ENCODE measurements at places on chromosomes 6 and 20.

DNA sequence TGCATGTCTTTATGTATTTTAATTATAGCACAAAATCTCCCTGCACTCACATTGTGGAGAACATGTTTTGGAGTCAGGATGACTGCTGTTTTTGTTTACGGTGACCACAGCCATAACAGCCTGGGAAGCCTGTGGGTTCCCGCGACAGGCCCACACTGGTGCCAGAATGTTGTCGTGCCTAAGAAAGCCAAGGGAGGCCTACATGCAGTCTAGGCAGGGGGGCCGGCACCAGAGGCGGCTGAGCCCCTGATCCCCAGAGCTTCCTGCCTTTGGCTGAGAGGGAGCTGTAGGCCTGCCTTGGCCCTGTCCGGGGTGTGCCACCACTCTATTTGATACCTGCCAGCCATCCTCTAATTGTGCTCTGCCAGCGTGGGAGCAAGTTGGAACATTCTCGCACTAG lies 46.7 kb downstream of the TBC1D7 start:
- DNase-seq = no peak

- DNase-seq = no peak
Measured at GRCh38 chr20:53664121-53664520, 70.5 kb upstream of the ZNF217 start.

GRCh38 chr6:37628611-37629320 lies 68.9 kb downstream of the MDGA1 start:
- no peak for DNase-seq

- DNase-seq = no peak
Measured at GRCh38 chr20:41185013-41185757, 47.8 kb downstream of the PLCG1 start.

DNA sequence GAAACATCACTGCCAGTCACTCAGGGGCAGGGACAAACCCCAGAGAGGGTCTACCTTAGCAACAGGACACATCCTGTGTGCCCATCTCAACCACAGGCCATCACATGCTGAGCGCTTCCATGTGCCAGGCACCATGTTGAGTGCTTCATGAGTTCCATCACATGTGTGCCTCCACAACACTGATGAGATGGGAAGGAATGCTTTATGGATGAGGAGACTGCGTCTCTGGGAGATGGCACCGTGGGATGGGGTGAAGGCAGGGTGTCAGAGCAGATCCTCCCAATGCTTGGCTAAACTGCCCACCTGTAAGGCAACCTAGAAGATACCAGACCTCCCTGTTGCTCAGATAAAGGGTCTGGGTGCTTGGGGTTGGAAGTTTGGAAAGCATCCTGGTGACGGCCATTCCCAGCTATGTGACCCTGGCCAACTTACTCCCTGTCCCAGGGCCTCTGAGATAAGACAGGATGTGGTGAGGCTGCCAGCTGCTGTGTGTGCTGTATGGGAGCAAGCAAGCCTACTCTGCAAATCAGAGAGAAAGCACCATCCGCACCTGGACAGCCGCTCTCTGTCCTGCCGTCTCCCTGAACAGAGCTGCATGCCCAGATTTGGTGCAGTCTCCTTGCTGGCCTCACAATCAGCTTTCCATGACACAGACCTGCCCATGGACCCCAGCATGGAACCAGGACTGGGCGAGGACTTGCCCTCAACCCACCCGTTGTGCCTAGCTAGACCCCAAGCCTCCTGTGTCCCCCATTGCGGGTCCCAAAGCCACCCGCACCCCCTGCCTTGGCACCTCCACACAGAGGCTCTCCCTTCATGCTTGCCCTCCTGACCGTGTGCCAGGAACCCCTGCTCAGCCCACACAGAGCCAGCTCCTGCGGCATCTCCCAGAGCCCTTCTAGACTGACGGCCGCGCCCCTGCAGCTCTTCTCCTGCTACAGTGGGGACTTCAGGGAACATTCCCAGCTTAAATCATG lies 143.7 kb downstream of the SYNDIG1 start:
- no peak for DNase-seq

GRCh38 chr20:48278961-48279481 lies 493.7 kb upstream of the SULF2 start:
- DNase-seq = no peak

DNA sequence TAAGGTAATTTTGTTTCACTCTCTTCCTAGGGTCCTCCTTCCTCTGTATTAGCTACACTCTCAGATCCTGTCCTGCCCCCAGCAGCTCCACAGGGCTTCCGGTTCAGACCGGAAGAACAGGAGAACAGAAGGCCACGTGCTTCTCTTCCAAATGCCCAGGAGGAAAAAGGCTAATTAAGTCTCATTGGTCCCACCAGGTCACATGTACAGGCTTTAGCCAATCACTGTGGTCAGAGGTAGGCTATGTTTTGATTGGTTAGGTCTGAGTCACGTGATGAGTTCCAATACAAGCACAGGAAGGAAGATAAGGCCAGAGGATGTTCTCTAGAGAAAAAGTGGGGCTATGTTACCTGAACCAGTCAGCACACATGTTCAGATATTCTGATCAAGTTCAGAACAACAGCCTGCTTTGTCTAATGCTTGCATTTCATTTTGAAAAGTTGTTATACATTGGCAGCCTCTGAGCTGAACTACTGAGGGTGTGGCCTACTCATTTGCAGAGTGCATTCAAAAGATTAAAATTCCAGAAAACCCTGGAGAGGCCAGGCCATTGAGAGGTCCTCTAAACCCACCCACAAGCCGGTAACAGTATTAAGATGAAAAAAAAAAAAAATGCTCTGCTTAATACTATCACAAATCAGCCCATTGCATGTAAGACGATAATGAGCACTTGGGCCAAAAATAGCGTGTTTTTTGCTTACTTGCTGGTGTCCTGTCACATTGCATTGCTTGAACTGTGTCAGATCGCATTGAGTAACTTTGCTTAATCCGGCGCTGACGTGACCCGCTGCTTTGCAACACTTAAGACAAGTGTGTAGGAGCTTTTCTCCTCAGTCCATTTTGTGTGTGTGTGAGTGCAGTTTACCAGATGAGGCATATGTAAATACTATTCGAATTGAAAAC lies 170.3 kb downstream of the TSHZ2 start:
- DNase-seq = no peak

GRCh38 chr6:107435798-107436197 lies 23.6 kb downstream of the PDSS2 start:
- no peak for DNase-seq

- DNase-seq = no peak
Measured at GRCh38 chr6:159879856-159880255, 10.9 kb upstream of the MAS1 start.

DNA sequence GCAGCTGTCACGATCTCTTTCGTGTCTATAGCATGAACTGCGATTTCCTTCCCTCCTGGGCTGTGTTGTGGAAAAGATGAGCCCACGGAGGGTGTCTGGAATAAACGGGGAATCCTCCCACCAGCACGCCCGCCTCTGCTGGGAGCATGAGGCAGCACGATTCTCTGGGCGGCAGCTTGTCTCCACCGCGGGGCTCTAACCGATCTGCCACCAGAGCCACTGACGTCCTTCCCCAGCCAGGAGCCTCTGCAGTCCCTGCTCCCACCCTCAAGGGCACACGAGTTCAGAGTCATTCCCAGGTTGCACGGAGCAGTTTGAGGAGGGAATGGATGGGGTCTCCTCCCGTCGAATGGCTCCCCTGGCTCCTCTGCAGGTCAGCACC lies 197.6 kb downstream of the DLL1 start:
- DNase-seq = no peak

GRCh38 chr20:1060985-1061384 lies 57.4 kb upstream of the PSMF1 start:
- no peak for DNase-seq

GRCh38 chr6:163667372-163668060 lies 253.0 kb downstream of the QKI start:
- DNase-seq = no peak

GRCh38 chr6:5501837-5502236 lies 240.5 kb downstream of the FARS2 start:
- no peak for DNase-seq

DNA sequence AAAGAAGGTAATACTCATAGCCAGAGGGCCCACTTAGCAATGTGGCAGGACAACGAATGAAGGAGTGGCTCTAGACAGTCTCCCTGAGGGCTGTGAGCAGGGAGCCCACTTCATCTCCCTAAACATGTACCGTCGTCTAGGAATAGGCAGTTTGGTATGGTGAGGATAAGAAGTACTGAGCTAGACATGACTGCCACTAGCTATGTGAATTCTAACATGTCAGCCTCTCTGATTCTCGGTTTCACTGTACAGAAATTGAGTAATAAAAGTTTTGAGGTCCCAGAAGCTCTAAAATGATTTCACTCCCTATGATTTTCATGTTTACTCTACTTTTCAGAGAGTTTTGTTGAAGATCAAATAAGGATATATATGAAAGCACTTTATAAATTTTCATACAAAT lies 107.1 kb downstream of the AHI1 start:
- no peak for DNase-seq

DNA sequence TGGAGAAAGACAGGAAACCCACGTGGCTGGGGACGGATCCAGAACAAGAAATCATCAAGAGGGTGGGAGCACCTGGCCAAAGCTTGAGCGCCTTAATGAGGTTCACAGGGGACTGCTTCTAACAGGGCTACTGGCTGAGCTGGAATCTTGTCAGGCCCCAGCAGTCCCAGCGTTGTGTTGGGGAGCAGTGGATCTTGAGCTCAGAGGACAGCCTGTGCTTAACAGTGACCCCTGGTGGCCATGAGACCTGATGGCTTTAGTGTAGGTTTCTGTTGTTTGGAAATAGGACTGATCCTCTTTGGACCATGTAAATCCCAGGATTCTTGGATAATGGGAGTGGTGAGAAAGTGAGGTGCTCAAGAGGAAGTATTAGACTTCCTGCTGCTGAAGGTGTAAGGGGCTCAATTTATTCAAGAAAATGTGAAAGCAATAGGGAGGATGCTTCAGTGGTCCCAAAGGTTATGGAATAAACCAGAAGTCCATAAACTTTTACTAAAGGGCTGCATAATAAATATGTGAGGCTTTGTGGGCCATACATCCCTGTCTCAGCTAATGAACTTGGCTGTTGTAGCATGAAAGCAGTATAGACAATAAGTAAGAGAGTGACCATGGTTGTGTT lies 216.2 kb downstream of the NFATC2 start:
- DNase-seq = peak; percentile 49

DNA sequence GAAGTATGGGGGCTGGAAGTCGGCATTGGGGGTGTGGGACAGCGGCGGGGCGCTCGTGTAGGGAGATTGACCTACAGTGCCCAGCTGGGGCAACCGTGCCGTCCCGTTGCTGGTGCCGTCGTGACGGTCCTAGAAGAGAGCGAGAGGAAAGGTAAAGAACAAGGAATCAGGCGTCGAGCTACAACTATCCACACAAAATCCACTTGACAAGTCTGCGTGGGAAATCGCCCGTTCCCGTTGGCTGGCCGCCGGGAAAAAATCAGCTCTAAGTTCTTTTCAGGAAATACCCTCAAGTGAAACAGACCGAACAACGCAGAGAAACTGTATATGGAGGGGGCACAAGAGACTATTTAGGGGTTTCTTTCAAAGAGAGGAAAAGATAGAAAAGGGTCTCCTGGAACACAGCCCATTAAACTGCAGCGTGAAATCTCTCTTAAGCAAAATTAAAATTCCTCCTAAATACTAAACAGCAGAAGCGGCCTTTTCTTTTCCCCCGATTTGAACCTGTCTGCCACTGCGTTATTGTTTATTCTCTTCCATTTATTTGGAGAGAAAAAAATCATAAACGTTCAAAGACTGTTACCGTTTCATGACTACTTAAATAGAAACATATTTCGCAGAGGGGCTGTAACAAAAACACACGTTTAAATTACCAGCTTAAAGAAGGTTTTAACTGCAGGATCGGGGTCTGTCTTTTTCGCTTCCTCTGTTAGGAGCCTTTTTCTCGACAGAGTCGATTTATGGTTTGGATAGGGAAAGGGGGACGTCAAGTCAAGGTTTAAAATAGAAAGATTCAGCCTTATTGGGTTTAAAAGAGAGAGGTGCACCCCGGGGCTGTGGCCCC lies 4.4 kb downstream of the TFAP2A start:
- DNase-seq = no peak

- no peak for DNase-seq
Measured at GRCh38 chr6:73290435-73290834, 27.4 kb upstream of the KHDC1 start.

GRCh38 chr6:163710532-163711470 lies 296.3 kb downstream of the QKI start:
- DNase-seq = no peak

DNA sequence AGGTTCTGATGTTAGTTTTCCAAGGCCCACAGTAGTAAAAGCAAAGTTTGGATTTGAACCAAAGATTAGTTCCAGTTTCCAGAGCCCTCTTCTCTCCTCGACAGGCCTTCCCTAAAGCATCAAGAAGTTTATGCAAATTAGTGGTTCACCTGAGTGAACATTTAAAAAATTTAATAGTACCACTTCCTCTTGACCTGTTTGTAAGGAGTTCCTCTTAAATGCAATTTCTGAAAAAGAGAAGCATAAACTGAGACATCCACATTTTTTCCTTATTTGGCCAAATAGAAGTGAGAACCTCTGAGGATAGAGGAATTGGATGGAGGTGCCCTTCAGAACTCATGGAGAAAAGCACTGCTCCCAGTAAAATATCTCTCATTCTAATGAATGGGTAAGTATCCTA lies 1.2 kb upstream of the DSE start:
- no peak for DNase-seq

DNA sequence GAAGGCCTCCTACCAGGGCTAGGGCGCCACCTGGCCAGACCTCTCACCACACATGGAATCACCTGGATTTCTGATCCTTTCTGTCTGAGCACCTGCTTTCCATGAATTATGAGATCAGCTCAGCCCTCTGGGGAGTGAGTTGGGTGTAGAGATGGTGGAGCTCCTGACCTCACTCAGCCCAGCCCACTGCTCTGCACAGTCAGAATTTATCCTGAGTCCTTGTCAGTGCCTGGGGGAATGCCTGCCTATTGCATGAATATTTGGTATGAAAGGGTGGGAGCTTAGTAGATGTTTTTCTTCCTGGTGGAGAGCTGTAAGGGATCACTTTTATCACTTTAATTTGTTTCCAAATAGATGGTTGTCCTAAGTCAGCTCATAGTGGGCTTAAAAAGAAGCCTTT lies 47.5 kb downstream of the DTD1 start:
- DNase-seq = no peak

GRCh38 chr6:149834513-149835481 lies 29.4 kb downstream of the LRP11 start:
- DNase-seq = peak; percentile 62

Measured in fibroblast of the conjunctiva (primary cell).